ENCODE measurements at places on chromosomes 16 and 17.

- peak; percentile 22 for DNase-seq
These were observed 4.2 kb downstream of the ADCY9 start for GRCh38 chr16:4111748-4112696.

- DNase-seq, result no peak
These were observed 5.9 kb downstream of the TEX2 start for GRCh38 chr17:64256913-64257807.

DNA sequence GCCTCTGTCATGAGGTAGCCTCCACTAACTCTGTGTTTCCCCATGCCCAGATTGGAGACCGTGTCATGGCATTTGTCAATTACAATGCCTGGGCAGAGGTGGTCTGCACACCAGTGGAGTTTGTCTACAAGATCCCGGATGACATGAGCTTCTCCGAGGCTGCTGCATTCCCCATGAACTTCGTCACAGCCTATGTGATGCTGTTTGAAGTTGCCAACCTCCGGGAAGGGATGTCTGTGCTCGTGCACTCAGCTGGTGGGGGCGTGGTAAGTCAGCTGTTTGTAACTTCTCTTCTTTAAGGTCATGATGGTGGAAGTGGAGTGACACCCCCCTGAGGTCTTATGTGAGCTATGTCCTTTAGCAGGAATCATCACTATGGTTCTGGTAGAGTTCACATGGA is 36.8 kb downstream of the VAT1L start:
- DNase-seq, result no peak

- DNase-seq, result no peak
These were observed 525.2 kb upstream of the PSMD7 start for GRCh38 chr16:73771196-73772064.

DNA sequence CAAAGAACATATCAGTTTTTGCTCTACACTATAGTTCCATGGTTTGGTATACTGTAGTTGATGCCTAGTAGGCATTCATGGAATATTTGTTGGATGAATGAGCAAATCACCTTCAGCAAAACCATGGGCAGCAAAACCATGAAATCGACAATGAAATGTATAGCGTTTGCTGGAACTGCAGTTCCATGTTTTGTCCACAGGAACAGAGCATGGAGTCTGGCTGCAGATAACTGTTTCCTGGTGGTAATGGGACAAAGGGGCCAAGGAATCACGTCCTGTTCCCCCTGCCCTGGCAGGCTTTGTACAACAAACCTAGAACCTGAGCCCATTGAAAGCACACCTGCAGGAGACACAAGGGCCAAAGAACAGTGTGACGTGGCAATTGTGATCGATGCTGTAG is 101.1 kb downstream of the USP31 start:
- no peak for DNase-seq

- no peak for DNase-seq
These were observed 6.5 kb downstream of the CPNE7 start for GRCh38 chr16:89581861-89582563.

DNA sequence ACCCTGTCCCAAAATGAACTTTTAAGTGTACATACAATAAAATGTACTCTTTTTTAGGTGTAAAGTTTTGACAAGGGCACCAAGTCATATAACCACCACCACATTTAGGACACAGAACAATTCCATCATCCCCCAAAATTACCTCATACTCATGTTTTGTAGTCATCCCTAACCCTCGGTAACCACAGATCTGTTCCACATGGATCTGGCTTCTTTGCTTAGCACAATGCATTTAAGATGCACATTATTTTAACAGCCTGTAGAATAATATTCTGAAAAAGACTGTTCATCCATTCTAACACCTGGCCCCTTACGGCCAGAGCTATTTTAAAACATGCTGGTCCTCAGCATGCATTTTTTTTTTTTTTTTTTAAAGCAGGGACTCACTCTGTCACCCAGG is 25.2 kb upstream of the CFAP20 start:
- DNase-seq, result no peak

GRCh38 chr17:15910791-15911190 is 34.1 kb upstream of the ADORA2B start:
- DNase-seq, result no peak

GRCh38 chr16:79554912-79555311 is 45.6 kb downstream of the MAF start:
- no peak for DNase-seq

- peak; percentile 66 for DNase-seq
These were observed at the start of gene UNC119 for GRCh38 chr17:28552176-28552999. UNC119 (minus strand) TSS chr17:28552624; CDS start chr17:28552557, 67 bp downstream.

- DNase-seq, result no peak
These were observed 4.8 kb upstream of the CALB2 start for GRCh38 chr16:71353736-71354135.

- no peak for DNase-seq
These were observed 23.7 kb upstream of the WWOX start for GRCh38 chr16:78075800-78076199.

DNA sequence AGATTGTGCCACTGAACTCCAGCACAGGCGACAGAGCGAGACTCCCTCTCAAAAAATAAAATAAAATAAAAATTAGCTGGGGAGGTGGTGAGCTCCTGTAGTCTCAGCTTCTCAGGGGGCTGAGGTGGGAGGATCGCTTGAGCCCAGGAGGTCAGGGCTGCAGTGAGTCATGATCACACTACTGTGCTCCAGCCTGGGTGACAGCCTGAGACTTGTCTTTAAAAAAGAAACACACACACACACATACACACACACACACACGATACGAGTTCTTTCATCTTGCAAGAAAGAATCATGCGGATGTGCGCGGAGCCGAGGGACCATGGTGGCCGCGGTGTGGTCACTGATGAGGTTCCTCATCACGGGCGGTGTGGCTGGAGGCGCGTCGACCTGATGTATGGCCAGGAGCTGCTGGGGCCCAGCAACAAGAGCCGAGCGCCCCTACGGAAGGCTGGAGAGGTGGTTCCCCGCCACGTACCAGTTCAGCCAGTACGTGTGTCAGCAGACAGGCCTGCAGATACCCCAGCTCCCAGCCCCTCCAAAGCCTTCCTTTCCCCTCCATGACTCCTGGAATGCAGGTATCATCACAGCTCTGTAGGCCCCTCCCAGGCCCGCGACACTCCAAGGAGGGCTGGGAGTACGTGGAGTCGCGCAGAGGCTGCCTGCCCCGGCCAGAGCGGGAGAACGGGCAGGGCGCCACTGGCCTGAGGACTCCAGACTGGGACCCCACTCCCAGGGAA is 20.7 kb downstream of the NXN start:
- DNase-seq, result no peak

GRCh38 chr17:6104956-6105648 is 34.9 kb downstream of the WSCD1 start:
- no peak for DNase-seq

DNA sequence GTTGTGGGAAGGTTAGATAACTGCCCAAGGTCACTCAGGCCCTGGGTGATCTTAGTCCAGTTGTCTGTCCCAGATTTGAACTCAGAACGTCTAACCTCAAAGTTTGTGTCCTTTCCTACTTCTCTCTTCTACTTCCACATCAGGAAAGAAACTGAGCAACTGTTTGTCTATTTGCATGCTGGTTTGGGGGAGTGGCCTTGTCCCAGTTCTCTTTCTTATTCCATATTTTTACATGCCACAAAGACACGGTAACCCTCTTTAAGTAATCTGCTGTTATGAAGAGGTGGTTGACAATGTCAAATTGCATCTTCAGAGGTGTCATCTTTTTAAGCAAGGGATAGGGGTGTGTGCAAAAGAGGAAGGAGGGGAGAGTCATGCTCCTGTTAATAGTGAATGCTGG is 432.5 kb downstream of the HS3ST3B1 start:
- DNase-seq, result no peak

- no peak for DNase-seq
These were observed 3.9 kb downstream of the PRSS21 start for GRCh38 chr16:2820836-2821486.

- DNase-seq, result no peak
These were observed 46.2 kb downstream of the GNAO1 start for GRCh38 chr16:56237451-56237930.

GRCh38 chr17:39194089-39194984 is 3.1 kb downstream of the CACNB1 start:
- no peak for DNase-seq

DNA sequence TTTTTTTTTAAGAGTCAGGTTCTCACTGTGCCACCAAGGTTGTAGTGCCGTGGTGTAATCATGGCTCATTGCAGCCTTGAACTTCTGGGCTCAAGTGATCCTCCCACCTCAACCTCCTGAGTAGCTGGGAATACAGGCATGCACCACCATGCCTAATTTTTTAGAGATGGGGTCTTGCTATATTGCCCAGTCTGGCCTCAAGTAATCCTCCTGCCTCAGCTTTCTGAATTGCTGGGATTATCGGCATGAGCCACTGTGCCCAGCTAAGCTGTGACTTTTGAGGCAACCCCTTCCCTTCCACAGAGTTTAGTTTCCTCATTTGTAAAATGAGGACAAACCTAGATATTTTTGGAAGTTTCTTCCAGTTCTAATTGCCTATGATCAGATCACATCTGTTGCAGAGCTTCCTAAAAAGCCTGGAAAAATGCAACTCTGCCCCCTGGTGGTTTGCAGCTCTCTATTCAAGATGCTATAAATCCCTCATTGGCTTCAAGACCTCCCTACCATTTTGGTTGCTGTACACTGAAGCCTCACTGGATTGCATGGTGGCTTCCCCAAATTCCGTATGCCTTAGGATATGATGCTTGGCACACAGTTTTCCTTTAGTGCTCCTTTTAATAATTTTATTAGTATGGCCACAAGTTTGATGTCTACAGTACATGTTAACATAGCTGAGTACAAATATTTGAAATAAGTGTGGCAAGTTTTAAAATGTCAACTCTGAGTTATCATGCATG is 19.3 kb downstream of the GDE1 start:
- DNase-seq, result peak; percentile 42
